ENCODE measurements at places on chromosomes 11 and 22.

DNA sequence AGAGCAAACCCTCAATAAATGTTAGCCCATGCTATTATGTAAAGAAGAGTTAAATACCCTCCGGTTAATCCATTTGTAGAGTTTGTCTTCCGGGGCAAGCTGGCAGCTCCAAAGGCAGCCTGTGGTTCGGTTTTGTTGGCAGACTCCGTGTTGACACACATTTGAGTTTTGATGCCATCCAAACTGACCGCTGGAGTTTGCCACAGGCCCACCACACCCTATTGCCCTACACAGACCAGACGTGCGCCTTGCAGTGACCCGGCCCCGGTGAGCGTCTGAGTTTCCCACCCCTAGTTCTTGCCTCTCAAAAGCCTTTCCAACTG lies 25.1 kb downstream of the ELFN2 start:
- no peak for DNase-seq

GRCh38 chr11:109298865-109299264 lies 123.1 kb upstream of the C11orf87 start:
- DNase-seq, result peak; percentile 30

DNA sequence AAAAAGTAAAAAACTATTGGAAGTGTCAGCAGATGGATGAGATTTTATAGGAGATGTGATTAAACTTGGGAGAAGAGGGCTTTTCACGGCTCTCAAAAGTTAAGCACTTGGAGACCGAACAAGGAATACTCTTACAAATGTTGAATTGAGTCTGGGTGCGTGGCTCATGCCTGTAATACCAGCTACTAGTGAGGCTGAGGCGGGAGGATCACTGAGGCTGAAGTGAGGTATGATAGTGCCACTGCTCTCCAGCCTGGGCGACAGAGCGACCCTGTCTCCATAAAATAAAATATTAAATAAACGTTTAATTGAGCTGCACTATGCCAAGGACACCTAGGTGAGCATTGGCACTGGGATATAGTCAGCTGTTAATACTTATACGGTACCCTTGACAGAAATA lies 1.9 kb downstream of the CEP57 start:
- no peak for DNase-seq

GRCh38 chr11:14454861-14455632 lies 44.6 kb downstream of the COPB1 start:
- peak; percentile 51 for DNase-seq
